ENCODE measurements at places on chromosomes 2 and 18.

DNA sequence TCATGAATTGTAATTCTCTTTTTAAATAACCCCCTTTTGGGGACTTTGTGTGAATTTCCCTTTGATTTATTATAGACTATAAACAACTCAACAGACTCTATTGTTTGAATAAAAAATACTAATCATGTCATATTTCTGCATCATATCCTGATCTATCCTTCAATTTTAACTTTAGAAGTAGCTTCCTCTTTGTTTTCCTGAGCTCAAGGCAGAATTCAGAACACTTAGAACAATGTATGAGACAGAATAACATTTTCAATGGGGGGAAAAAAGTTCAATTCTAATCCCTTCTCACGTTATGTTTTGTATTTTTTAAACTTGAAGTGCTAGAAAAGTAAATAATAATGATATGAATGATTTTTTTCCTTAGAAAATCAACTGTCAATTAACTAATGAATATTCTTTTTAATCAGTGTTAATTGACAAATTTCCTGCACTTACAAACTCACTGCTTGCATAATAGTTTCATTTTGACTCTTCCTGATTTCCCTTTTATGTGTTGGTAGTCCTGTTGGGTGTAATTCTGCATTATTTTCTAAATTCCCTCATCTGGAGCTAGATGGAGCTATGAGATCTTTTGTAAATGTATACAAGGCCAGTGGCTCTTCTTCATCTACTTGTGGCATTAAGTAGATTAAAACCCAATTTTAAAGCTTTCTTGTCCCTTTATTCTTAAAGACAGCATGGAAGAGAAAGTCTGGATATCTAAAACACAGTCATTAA is 326.1 kb downstream of the PARD3B start:
- no peak for DNase-seq
- no peak overlapping the region for H3K4me3 ChIP-seq
- no peaks in the 10 kb centered on the region for H3K4me1 ChIP-seq
- no peaks in the 10 kb centered on the region for H3K27me3 ChIP-seq
- no peak overlapping the region for H3K27ac ChIP-seq

DNA sequence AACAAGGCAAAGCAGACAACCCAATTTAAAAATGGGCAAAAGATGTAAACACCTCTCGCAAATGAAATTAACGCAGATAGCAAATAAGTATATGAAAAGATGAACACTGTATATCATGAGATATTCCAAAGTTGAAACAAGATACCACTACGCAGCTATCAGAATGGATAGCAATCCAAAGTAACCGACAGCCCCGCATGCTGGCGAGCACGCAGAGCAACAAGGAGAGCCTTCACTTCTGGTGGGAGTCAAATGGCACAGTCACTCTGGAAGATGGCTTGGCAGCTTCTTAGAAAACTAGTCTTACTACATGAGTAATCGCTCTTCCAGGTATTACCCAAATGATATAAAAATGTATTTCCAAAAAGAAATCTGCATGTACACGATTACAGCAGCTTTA is 1.4 kb downstream of the NDUFA10 start:
- no peaks in the 10 kb centered on the region for H3K27me3 ChIP-seq
- H3K4me1 ChIP-seq = peaks cover 16% of the 10 kb centered on the region
- no peak for DNase-seq
- no peak overlapping the region for H3K27ac ChIP-seq

DNA sequence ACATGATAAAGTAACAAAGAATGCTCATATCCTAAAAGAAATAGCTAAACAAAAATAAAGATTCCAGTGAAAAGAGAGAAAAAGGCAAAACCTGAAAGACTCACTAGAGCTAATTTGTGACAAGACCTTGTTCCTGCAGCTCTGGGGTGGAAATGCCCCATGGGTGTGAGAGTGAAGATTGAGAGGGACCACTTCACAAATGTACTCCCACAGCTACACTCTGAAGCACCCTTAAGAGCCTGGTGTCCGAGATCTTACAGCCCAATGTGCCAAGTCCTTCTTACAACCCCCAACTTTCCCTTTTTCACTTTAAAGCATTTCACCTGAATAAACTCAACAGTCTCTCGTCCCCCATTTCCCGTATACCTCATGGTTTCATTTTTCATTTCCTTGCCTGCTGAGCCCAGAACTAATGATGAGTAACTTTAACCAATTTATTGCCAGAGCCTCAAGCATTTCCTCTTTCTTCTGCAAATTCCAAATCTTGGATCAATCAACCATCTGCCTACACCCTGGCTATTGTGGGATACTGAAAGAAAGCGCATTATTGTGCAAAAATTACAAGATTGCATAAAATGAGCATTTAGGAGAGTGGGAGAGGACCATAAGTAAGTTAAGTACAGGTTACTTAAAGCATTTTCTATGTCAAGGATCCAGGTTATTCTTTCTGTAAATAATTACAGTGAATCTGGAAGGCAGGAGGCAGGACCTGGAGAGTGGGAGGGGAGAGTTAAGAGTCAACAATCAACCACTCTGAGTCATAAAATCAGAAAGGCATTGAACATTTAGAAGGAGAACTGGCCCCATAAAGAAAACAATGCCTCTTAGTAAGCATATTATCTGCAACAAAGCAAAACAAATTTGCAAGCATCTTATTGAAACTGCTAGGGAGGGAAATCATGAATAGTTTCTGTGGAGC is 804.4 kb upstream of the CELF4 start:
- H3K27ac ChIP-seq = no peak overlapping the region
- no peak overlapping the region for H3K4me3 ChIP-seq
- H3K36me3 ChIP-seq = no peaks in the 10 kb centered on the region
- H3K27me3 ChIP-seq = no peaks in the 10 kb centered on the region
- no peaks in the 10 kb centered on the region for H3K4me1 ChIP-seq

GRCh38 chr2:222750533-222750932 is 79.1 kb downstream of the MOGAT1 start:
- DNase-seq = no peak
- peaks cover 6% of the 10 kb centered on the region for H3K27me3 ChIP-seq
- no peak overlapping the region for H3K4me3 ChIP-seq
- no peak overlapping the region for H3K27ac ChIP-seq
- peaks cover 6% of the 10 kb centered on the region for H3K4me1 ChIP-seq

- H3K4me3 ChIP-seq = no peak overlapping the region
- H3K27me3 ChIP-seq = no peaks in the 10 kb centered on the region
- H3K4me1 ChIP-seq = no peaks in the 10 kb centered on the region
- no peak overlapping the region for H3K27ac ChIP-seq
Measured at GRCh38 chr18:5097116-5097703, 99.8 kb downstream of the AKAIN1 start.

GRCh38 chr2:71530211-71530610 is 76.8 kb downstream of the DYSF start:
- H3K27me3 ChIP-seq = peaks cover 22% of the 10 kb centered on the region
- no peak overlapping the region for H3K4me3 ChIP-seq
- no peaks in the 10 kb centered on the region for H3K4me1 ChIP-seq
- no peaks in the 10 kb centered on the region for H3K36me3 ChIP-seq
- no peak overlapping the region for H3K27ac ChIP-seq

- no peak overlapping the region for H3K4me3 ChIP-seq
- DNase-seq = no peak
- no peaks in the 10 kb centered on the region for H3K36me3 ChIP-seq
- H3K27me3 ChIP-seq = peaks cover 9% of the 10 kb centered on the region
Measured at GRCh38 chr2:36653967-36654694, 42.4 kb upstream of the VIT start.

DNA sequence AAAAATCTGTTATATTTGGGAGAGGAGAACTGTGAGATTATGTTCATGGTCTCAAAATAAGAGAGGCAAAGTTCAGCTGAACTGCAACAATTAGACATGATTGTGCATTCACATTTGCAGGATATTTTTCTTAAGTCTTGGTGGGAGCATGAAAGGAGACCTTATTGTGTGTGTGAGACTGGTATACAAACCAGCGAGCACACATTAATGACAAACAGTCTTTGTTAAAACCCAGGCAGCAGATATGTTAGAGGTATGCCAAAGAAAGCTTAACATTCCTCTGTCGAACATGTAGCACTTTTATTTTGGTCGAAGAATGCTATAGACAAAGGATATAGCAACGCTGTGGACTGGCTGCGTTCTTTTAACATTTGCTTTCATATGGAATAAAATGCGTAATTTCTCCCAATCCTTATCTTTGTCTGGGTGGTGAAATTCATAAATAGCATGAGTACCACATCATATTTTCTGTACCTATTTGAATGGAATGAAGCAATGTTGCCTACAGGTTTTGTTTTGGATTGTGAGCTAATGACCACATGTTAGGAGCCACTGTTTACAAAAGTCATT is 88.4 kb downstream of the ICOS start:
- no peaks in the 10 kb centered on the region for H3K36me3 ChIP-seq
- no peak overlapping the region for H3K4me3 ChIP-seq
- no peak for DNase-seq
- no peak overlapping the region for H3K27ac ChIP-seq
- H3K4me1 ChIP-seq = peaks cover 14% of the 10 kb centered on the region

DNA sequence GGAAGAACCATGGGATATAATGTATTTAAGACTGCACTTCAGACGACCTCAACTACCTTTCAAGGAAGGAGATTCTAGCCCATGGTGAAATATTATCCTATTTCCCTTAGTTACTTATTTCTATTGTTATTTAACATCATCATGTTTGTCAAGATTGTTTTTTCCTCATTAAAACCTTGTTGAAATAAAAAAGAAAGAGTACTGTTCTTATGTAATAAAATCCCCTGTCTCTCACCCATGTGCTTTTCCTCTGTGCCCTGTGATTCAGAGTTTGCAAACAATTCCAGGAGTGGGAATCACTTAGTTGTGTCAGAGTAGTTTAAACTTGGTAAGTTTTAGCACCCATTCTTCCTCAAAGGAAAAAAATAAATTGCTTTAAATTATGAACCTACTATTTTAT is 43.6 kb downstream of the ERBB4 start:
- no peak overlapping the region for H3K4me3 ChIP-seq
- H3K36me3 ChIP-seq = no peaks in the 10 kb centered on the region
- no peak for DNase-seq
- H3K4me1 ChIP-seq = no peaks in the 10 kb centered on the region
- H3K27me3 ChIP-seq = no peaks in the 10 kb centered on the region

DNA sequence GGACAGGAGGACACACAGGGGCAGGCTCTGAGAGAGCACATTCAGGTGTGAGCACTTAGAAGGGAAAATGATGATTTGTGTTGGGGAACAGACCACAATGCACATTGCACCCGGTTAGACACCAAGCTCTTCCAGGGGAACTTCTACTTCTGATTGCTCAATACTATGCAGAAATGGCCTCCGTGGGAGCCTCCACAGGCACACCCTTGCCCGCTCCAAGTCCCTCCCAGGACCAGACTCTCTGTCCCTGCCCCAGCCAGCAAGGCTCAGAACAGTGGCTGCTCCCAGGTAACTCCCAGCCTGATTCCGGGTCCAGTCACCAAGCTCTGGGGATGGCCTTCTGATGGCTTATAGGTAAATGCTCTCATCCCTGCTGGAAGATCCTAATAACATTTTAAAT is 56.2 kb downstream of the BCL2L11 start:
- no peaks in the 10 kb centered on the region for H3K4me1 ChIP-seq
- H3K4me3 ChIP-seq = no peak overlapping the region
- no peak for DNase-seq

- H3K4me1 ChIP-seq = peaks cover 72% of the 10 kb centered on the region
- H3K36me3 ChIP-seq = no peaks in the 10 kb centered on the region
- peaks cover 24% of the 10 kb centered on the region for H3K27me3 ChIP-seq
- H3K4me3 ChIP-seq = no peak overlapping the region
Measured at GRCh38 chr2:12504443-12504842, 212.3 kb upstream of the TRIB2 start.

DNA sequence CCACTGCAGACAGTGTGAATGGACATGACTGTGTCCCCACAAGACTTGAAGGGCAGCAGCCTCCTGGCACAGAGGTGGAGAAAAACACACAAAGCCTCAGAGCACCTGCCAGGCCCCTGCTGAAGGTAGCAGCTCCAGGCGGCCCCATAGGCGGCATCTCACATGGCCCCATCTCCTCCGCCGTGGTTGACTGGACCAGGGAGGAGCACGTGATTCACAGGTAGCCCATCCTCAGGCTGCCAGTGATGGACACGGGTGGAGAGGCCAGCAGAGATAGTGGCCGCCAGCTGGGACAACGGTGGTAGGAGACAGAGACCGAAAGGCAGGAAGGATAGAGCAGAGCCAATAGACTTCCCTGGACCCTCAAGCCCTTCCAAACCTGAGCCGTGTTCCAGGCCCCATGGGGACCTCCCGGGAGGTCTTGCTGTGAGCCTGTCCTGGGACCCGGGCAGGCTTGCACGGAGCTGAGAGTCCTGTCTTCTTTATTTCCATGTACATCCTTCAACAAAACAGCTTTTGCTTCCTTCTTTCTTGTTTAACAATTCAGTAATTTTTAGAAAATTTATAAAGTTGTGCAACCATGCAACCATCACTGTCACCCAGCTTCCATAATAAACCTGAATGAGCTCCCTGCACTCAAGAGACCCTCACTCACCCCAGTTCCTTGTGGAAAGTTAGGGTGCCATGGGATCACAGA is 26.9 kb downstream of the GPR55 start:
- no peaks in the 10 kb centered on the region for H3K27me3 ChIP-seq
- H3K27ac ChIP-seq = no peak overlapping the region
- H3K36me3 ChIP-seq = no peaks in the 10 kb centered on the region

DNA sequence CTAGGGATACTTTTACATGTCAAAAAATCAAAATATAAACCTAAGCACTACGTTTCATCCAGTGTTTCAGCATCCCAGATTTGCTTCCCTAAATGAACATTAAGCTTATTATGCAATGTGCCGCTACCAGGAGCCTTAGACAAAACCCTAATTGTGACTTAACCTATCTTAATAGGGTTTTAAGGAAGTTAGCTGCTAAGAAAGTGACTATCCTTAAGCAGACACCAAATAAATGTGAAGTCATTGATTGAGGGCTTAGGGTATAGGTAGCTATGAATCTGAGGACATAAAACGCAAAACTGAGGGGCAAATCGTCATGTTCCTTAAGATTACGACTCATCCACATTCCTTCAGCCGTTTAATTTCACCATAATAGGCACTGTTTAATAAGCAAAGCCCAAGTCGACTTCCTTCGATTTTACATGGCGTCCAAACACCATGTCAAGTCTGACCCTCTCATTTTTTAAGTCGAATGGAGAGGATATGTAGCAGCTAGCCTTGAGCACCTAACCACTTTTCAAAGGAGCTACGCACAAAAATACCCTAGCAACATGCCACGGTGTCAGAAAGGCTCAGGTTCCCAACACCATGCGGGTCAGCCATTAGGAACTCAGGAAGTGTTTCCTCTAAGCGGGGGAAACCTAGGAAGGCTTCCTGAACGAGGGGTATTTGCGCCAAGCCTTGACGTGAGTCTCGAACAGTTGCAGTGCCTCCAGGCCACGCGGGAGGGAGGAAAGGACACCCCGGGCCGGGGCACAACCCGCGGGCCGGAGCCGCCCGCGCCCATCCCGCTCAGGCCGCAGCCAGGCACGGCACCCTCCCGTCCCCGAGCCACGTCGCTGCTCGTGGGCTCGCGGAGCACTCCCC is 1.0 kb downstream of the HDLBP start:
- DNase-seq = no peak
- H3K4me1 ChIP-seq = peaks cover 77% of the 10 kb centered on the region
- no peaks in the 10 kb centered on the region for H3K27me3 ChIP-seq
- H3K27ac ChIP-seq = peak overlapping the region; percentile 100
- H3K36me3 ChIP-seq = peaks cover 28% of the 10 kb centered on the region

Measured in activated B cell treated with CpG ODN at 0.5 μM for 24 hours (primary cell).